ENCODE measurements at places on chromosomes 11 and 22.

- DNase-seq = no peak
These were observed 352 bp downstream of the C22orf23 start for GRCh38 chr22:37953062-37953436.

DNA sequence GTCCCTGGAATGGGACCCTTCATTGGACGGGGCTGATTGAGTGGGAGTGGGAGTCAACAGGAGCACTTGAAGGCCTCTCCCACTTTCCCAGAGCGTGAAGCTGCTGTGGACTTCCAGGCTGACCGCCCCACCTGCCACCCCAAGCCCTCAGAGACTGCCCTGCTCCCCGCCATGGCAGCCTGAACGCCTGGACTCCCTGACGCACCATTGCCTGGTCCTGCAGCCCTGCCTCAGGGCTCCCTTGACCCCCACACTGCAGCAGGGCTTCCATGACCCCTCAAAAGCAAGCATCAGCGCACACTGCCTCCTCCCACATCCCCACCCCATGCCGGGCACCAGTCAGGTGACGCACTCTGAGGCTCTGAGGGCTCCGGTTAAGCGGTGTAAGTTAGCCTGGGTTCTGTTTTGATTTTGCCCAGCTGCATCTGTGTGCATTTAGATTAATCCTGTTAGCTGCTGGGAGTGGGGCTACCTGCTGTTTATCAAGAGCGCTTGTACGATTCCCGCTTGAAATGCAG, 39.4 kb downstream of the TRIM29 start:
- DNase-seq = no peak

GRCh38 chr11:61532134-61533038, 23.8 kb downstream of the LRRC10B start:
- DNase-seq = peak; percentile 62

DNA sequence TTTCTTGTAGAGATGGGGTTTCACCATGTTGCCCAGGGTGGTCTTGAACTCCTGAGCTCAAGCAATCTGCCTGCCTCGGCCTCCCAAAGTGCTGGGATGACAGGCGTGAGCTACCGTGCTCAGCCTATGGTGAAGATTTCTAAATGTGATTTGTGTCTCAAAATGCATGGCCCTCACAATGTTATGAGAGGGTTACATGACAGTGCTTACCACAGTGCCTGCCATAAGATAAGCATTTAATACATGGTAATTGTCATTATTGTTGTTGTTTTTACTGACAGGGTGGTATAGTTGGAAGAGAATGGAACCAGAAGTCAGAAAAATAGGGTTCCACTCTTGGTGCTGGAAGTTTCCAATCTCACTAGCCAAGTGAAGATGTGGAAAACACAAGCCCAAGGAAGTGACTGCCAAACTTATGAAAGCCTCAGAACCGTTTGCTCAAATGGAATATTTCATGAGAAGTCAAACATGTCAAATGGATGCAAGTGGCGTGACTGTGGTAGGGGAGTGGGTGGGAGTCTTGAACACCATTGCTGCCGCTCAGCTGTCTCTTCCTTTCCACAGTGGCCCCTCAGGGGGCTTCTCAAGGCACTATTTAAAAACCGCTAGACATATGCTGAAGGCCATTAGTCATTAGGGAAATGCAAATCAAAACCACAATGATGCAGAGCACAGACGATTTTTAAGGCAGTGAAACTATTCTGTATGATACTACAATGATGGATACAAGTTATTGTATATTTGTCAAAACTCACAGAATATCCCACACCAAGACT, 29.1 kb upstream of the LMO2 start:
- DNase-seq = no peak

DNA sequence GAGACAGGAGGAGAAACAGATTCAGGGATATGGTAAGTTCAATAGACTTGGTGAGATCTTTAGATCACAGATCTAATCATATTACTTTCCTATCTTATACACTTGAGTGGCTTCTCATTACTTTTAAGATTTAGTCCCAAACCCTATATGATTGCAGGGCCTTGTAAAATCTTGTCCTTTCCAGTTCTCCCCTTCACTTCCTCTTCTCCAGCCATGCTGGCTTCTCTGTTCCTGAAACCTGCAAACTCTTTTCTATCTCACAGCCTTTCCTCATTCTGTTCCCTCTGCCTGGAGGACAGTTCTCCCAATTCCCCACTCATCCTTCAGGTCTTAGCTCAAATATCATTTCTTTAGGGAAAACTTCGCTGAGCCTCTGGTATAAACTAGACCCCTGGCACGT, 65.9 kb upstream of the BIRC3 start:
- DNase-seq = no peak

GRCh38 chr11:66845143-66845875, 2.1 kb downstream of the RCE1 start:
- no peak for DNase-seq

DNA sequence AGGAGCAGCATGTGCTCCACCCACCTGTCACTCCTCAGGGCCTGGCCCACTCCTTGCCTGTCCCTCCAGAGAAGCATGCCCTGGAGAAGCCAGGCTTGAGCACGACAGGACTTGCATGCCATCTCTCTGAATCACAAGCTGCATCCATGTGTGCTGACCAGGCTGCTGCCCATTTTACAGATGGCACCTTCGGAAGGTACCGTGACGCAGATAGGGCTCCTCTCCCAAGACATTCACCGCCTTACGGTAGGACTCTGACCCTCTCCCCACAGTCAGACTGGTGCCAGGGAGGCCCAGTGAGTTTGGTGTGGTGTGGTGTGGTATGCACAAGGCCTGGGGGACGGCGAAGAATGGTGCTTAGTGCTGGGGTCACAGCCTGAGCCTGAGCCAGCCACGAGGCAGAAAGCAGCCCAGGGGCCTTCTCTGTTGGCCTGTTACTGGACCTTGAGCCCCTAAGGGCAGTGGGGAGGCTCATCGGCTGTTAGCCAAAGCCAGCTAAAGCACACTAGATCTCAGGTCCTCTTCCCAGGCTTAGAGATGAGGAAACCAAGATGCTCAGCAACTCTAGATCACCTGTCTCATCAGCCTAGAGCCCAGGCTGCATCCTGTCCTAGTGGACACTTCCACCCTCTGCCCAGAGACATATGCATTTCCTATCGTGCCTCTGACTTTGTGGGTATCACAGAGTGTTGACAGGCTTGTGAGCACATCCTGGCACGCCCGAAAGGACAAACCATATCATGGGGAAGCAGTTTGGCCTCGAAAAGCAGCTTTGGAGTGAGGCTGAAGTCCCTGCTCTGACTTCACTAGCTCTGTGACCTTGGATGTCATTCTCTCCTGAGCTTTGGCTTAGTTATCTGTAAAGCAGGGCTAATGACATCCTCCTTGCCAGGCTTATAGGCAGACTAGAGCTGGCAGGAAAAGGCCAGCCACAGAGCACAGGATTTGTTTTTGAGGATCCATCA, 17.8 kb downstream of the CYB5R2 start:
- DNase-seq = no peak

DNA sequence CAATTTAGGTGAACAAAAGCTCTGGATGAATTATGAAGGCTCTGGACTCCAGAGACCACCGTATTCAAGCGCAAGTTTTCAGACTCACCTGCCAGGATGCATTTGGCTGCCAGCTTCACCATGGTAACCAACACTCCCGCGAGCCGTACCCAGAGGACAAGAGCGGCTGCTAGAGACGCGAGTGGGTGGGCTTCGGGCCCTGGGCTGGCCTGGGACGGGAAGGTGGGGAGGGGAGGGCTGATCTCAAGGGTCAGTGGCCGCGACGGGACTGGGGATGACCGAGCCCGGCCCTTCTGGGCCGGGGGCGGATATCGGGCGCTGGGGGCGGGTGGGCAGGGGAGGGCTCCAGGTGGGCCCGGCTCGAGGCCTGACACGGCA, 344 bp downstream of the IFT27 start:
- no peak for DNase-seq

- no peak for DNase-seq
These were observed 41.7 kb upstream of the NUP160 start for GRCh38 chr11:47889714-47890441.

Data from activated T-cell treated with anti-CD3 and anti-CD28 coated beads, Interleukin-2, amount 50 U/mL, for 1 hour (primary cell).